Ovary (tissue), 10 donors: ENCODE measurements at places on chromosomes 11 and 22.

GRCh38 chr11:79515781-79516180 is 75.0 kb upstream of the TENM4 start:
- no peak for DNase-seq

DNA sequence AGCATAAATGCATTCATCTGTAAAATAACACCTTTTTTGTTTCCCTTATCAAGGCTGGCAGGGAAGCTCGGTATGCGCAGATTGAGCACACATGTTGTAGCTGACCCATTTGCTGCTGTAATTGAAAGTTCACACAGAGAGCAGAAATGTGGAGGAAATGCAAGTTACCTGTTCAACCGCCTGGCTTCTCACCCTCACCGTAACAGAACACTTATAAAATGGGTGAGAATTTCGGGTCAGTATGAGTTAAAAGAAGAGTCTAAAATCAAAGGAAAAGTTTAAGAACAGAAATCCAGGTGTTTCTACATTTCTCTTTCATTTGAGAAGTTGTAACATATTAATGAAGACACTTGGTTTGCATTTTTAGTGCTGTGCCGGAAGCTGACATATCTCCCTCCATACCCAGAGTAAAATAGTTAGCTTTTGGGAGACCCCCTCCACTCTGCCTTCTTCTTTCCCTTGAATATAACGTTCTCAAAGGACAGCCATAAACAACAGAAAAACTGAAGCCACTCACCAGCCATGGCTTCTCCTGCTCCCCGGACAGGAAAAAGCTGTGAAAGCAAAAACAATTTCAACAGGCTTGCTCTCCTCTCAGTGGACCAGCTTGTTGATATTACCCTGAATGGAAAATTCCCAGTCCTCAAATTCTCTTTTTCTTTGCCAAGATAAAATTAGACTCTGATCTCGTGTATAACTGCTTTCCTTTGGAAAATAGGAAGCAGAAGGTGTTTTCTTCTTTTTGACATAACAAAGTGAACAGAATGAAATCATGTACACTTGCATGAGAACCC is at the start of gene CASP12:
CASP12 (minus strand) TSS at position 570 of the 794 bp plus-strand sequence.
- DNase-seq = peak; percentile 21

GRCh38 chr22:17627961-17628405 is 566 bp downstream of the ATP6V1E1 start:
- DNase-seq = no peak

GRCh38 chr11:46445192-46445919 is 53.8 kb upstream of the CHRM4 start:
- no peak for DNase-seq

GRCh38 chr11:34053161-34053686 is 1.7 kb downstream of the CAPRIN1 start:
- DNase-seq = peak; percentile 77

GRCh38 chr22:46734830-46735453 is 3.1 kb downstream of the CERK start:
- no peak for DNase-seq

DNA sequence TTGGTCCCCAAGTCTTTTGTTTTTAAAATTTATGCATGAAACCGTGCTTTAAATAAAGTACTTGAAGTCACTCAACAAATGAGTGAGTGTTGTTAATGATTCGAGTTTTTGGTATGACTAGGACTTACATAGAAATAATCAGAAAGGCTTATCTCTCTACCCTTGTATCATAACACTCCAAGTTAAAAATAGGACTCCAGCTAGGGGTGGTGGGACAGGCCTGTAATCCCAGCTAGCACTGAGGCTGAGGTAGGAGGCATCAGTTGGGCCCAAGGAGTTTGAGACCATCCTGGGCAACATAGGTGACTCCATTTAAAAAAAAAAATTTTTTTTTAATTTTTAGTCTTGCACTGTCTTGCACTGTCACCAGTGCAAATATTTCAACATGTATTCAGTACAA is 55.6 kb downstream of the BCL2L13 start:
- DNase-seq = no peak

- DNase-seq = no peak
Observed at GRCh38 chr11:13061294-13061990, 52.3 kb downstream of the RASSF10 start.

DNA sequence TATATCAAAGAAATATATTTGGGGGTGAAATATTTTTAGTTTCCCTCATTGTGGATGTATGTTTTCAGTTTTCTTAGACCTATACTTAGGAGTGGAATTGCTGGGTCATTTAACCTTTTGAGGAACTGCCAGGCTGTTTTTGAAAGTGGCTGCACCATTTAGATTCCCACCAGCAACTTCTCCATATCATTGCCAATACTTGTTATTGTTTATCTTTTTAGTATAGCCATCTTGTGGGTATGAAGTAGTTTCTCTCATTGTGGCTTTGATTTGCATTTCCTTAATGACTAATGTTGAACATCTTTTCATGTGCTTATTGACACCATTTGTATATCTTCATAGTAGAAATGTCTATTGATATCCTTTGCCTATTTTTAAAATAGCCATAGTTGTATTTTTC is 62.1 kb upstream of the B3GNT6 start:
- DNase-seq = no peak

DNA sequence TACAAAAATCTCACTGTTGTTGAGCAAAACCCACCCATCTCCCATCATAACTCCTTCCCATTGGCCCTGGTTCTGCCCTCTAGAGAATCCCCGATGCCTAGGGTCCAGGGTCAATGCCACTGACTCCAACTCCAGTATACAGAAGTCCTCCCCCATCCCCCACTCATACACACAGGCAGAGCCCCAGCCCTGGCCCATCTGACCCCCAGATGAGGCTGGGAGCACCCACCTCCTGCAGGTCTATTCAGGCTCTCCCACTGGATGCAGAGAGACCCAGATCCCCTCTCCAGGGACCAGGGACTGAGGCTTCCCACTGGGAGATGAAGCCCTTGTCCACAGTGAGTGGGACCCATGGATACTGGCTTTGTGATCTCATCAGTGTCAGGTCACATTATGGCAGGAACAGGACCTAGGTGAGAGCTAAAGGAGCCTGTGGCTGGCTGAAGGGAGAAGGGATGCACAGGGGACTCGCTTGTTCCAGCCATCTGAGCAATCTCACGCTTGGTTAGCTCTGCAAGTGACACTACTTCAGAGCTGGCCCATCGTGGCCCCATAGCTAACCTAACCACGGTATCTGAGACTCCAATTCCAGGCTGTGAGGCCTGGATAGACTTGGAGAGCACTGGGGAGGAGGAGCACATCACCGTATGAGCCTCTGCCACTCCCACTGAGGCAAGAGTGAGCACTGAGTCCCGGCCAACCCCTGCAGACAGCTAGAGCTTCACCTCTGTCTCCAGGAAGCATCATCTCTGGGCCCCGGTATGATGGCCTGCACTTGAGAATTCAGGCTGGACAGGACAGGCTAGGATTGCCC is 35.7 kb downstream of the TRIM29 start:
- no peak for DNase-seq

DNA sequence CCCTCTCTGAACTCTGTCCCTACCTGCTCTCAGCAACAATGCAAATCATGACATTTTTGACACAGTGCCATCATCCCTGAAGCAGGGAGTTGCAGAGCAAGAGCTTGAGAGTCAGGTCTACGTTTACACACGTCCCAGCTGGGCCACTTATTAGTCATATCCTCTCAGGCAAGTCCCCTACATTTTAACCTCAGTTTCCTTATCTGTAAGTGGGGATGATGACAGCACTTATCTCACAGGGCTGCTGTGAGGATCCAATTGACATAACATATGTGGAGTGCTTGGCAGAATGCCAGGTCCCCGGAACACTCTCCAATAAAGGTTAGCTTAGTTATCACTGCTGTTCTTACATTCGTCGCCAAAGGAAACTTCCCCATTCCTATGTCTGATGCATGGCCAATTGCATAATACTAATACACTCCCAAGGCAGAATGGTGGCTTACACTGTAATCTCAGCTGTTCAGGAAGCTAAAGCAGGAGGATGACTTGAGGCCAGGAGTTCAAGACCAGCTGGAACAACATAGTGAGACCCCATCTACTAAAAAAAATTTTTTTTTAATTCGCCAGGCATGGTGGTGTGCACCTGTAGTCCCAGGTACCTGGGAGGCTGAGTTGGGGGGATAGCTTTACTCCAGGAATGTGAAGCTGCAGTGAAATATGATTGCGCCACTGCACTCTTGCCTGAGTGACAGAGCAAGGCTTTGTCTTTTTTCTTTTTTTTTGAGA is 16.6 kb downstream of the ASCC2 start:
- peak; percentile 56 for DNase-seq

DNA sequence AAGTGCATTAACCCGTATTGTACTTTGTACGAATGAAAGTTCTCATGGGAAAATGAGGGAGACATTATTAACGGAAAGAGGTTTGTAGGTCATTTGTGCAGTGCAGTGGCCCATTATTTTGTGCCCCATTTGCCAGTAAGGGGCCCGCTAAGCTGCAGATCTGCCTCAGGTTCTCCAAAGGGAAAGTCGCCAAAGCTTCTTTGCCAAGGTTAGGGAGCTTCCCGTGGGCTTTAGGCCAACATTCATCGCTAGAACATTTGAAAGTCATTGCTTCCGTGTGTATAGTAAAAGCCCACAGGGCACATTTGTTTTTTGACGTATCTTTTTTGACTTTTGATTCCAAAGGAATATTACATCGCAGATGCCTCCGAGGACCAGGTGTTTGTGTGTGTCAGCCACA is 61.0 kb upstream of the SORL1-AS1 start:
- DNase-seq = no peak

- DNase-seq = no peak
Observed at GRCh38 chr11:124938970-124939369, 3.1 kb upstream of the HEPACAM start.

DNA sequence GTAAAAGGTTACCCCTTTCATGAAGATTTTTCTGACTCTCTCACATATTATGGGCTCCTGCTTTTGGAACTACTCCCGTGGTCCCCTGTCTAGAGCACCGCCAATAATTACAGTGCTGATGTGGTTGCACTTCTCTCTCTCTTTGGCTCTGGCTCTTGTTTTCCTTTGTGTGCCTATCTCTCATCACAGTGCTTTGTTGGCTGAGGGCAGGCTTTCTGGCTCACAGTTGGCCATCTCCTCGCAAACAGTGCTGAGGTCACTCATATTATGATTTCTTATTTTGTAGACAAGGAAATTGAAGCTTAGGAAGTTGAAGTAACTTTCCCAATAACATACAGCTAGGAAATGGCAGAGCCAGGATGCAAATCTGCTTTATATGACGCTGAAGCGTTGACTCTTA is 192.5 kb downstream of the DDX10 start:
- DNase-seq = peak; percentile 64

DNA sequence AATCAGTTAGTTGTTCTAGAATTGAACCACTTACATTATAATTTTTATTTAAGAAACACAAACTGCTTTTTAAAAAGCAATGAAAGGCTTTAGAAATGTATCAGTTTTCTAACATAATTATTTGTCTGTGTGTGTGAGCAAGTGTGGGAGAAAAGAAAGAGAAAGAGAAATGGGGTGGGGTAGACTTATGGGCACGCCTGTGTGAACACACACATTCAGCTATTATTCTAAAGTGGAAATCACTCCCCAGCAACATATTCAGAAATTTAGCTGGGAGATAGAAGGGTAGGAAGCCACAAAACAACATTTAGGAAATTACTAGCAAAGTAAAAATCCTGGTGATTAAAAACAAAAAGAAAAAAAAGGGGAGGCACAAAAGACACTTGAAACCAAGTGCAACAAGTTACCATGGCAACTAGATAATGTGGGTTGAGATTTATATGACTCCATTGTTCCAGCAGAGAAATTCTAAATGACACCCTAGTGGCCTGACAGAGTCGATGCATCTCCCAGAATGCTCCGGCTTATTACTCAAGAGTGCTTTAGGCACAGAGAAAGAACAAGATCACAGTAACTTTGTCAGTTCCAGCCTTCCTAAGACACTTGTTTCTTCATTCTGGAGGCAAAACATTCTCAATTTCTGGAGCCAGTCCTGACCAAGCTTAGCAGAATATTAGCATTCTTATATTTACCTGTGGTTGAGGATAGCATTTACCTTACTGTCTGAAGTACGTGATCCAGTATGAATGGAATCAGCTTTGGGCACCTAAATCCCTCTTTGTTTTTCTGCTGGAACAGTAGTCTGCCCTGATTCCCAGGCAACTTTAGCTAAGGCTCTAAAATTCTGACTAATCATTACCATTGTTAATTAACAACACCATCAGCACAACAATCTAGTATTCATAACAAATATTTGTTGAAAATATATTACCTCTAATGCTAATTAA is 444.4 kb downstream of the DLG2 start:
- DNase-seq = no peak

GRCh38 chr22:33898121-33898520 is 22.2 kb downstream of the LARGE1 start:
- DNase-seq = no peak

GRCh38 chr11:69646493-69647389 is 5.8 kb downstream of the CCND1 start:
- no peak for DNase-seq

- no peak for DNase-seq
Observed at GRCh38 chr11:61004761-61005181, 33.3 kb downstream of the CD6 start.

DNA sequence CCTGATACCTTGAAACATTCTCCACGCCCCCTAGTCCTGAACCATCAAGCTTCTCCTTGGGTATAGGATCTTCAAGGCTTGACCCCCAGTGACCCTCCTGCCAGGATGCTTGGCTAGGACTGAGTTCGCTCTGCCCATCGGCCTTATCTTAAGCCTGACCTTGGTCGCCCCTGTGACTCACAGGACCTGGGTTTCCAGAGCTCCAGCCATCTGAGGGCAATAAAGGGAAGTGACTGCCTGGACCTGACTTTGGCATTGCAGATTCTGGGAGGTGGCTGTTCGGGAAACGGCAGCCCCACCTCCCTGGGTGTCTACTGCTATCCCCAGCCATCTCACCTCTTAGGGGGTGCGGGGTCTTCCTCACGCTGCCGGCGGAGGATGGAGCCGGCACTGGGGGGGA is 15.4 kb downstream of the CARD10 start:
- no peak for DNase-seq

GRCh38 chr11:87878373-87878825 is 296.8 kb downstream of the RAB38 start:
- DNase-seq = no peak

GRCh38 chr11:67705264-67705663 is 30.8 kb upstream of the ALDH3B2 start:
- no peak for DNase-seq

DNA sequence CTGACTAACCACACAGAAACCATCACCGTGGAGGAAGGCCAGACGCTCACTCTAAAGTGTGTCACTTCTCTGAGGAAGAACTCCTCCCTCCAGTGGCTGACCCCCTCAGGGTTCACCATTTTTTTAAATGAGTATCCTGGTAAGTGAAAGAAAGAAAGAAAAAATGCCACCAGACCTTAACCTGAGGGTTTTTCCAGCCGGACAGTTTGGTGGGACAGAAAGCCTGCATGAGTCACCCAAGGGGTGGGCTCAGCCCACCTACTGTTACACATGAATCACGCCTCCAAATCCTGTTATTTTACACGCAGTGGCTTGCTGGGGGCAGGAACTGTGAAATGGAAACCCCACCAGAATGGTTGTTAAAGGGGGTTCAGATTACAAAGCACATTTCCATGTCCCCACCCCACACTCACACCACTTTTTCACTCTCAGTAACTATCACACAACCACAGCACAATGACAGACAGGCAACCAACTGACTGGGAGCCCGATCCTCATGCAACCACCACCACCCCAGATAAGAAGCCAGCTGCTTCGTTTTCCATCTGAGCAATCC is 11.9 kb downstream of the CRTAM start:
- DNase-seq = no peak
